ENCODE measurements at places on chromosomes 7 and 10.

DNA sequence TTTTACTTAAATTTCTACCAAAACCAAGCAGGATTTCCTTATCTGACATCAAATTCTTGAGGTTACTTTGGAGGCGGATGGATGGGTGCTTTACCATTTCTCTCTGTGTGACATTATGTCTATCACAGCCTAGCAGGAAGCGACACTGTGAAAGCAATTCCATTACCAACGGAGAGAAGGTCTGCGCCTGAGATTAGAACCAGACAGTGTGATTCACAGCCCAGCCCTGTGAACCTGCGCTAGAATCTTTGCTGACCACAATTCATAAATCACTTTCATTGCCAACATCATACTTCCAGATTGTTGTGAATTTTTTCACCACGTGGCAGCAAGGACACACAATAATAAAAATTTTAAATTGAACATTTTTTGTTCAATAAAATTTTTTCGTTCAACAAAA lies 126.5 kb downstream of the CUBN start:
- no peak for DNase-seq

DNA sequence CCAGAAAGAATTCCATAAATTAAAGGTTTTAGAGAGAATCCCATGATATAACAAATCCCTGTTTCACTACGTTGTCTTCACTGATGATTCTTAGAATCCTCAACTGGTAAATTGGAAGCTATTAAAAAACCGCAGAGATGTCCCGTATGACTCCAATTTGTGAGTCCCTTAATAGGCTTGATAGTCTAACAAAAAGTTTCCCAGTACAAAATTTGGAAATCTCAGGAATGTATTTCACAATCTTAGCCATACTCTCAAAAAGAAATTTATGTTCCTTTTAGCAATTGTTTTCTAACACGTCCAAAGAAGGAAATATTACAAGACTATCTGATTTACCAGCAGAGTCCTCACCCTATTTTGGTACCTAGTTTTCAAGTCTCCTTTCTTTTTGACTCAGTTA lies 2.5 kb downstream of the TES start:
- no peak for DNase-seq

- no peak for DNase-seq
Observed at GRCh38 chr7:2255145-2256139, 13.4 kb downstream of the NUDT1 start.

GRCh38 chr7:75884476-75884875 lies 5.6 kb downstream of the RHBDD2 start:
- no peak for DNase-seq

- no peak for DNase-seq
Observed at GRCh38 chr7:74429153-74429747, 24.5 kb upstream of the GTF2IRD1 start.

GRCh38 chr10:119313644-119314043 lies 106.3 kb downstream of the GRK5 start:
- DNase-seq: no peak

DNA sequence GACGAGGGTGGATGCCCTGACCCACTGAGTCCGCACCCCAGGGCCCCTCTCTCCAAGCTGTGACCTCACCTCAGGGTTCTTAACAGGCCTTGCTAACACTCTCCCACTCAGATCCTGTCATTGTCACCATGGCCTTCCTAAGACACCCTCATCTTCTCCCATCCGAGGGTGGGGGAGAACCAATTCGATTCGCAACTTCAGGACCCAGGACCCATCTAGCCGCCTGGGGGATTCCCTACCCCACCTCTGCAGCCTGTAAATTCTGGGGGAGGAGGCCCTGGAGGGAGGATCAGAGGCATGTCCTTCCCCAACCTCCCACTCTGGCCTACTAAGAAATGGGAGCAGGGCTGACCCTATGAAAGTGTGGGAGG lies 17.4 kb downstream of the TRIM8 start:
- DNase-seq: no peak

Data from HuH-7.5 (cell line).